ENCODE measurements at places on chromosomes 7 and 10.

- peak; percentile 38 for DNase-seq
These were observed 34.7 kb downstream of the MET start for GRCh38 chr7:116706668-116707126.

DNA sequence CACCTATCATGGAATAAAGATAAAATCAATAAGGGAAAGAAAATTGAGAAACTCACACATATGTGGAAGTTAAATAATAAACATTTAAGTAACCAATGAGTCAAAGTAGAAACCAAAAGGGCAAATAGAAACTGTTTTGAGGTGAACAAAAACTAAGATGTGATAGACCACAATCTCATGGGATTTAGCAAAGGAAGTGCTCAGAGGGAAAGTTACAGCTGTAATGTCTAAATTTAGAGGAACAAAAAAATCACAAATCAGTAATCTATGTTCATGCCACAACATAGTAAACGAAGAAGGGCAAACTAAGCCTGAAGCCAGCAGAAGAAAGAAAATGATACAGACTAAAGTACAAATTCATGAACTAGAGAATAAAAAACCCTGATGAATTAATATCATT, 16.3 kb downstream of the CYP3A4 start:
- no peak for DNase-seq

DNA sequence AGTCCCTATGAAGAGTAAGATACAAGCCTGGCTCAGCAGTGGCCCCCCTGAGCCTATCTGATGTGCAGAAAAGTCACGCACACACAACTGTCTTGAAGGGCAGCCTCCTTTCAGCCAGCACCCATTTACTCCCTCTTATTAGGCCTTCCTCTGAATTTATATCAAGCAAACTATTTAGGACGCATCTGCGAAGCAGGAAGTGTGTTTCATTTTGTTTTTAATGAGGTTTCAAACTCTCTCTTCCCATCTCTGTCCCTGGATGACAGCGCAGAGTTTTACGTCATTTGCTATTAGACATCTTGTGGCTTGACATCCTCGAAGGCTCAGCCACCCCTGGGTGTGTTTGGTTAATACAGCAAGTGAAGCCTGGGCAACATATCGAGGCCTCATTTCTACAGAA, 79.5 kb downstream of the CUX1 start:
- no peak for DNase-seq

GRCh38 chr10:128624656-128625530, 498.7 kb upstream of the MKI67 start:
- DNase-seq, result no peak

DNA sequence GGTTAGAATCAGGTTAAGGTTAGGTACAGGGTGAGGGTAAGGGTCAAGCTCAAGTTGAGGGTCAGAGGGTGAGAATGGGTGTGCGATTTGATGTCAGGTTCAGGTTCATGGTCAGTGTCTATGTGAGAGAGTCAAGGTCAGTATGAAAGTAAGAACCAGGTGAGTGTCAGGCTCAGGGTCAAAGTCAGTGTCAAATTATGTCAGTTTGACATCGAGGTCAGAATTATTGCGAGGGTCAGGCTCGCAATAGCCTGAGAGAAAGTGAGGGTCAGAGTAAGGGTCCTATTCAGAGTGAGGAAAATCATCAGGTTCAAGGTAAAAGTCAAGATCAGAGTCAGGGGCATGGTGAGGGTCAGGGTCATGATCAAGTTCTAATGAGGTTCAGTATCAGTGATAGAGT, 13.0 kb downstream of the MRPS24 start:
- DNase-seq, result no peak

- no peak for DNase-seq
These were observed 63.1 kb downstream of the IKZF1 start for GRCh38 chr7:50367570-50367969.

GRCh38 chr10:120262857-120263547, 194.0 kb upstream of the PLPP4 start:
- DNase-seq, result no peak

DNA sequence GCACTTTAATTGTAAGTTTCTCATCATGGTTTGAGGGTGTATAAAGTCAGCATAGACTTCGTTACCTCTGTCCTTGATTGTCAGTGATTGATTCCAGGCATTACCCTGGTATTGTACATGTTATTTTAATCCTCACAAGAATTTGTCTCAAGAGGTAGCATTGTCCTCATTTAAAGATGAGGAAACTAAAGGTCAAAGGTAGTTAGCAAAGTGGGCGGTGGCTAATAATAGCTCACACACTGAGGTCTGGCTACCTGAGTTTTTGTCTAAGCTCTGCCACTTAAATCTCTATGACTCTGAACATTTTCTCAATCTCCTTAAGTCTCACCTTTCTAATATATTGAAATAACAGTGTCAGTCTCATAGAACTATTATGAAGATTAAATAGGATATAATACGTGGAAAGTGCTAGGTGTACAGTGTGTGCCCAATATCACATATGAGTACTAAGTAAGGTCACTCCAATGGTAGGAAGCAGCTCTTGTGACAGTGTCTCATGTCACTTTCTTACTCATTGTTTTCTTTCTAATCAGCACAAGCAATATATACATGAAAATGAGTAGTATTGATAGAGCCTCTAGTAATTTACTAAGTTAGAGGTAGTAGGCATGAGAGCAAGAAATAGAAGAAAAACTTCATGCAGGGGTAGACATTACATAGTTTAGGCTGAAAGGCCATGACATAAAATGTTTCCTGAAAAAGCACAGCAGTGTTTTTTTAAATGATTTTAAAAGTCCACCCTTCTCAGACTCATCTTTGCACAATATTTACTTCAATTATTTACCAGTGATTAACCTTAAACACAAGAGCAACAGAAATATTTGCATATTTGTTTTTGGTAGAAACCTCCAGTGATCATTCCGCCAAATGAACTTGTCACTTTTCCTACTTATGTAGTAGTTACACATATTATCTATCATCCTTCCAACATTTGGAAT, 21.0 kb downstream of the AHR start:
- no peak for DNase-seq

DNA sequence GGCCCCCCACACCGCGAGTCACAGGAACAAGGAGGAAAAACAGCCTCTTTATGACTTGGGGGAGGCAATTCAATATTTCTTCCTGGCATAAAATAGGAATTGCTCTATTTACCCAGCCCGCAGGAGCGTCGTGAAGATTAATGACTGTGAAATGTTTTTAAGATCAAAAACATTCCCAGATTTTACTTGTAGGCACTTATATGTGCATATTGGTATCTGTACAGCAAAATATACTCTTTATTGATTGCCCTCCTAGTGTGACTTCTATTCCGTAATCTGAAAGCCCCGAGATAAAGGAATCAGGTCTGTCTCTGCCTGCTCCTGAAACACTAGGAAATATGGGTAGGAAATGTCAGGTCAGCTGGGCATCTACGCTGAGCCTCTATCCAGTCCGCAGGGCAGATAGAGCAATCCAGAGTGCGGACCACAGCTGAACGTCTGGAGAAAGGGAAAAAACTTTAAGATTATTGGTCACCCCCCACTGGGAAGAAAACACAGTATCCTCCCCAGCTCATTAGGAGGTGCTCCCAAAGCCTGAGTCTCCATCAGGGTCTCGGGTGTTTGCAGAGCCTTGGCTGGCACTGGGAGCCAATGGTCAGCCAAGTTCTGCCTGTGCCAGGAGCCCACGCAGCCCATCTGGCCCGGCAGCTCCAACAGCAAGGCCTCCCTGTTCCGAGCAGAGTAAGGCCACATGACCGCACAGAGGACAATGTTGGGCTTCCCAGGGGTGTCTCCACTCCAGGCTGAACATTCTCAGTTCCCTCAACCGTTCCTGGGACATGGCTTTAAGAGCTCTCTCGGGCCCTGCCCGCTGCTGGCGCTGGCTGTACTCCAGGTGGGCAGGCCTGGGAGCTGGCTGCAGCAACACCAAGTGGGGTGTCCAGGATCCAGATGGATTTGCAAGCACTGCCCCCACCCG, 7.7 kb downstream of the CTBP2 start:
- DNase-seq, result no peak

DNA sequence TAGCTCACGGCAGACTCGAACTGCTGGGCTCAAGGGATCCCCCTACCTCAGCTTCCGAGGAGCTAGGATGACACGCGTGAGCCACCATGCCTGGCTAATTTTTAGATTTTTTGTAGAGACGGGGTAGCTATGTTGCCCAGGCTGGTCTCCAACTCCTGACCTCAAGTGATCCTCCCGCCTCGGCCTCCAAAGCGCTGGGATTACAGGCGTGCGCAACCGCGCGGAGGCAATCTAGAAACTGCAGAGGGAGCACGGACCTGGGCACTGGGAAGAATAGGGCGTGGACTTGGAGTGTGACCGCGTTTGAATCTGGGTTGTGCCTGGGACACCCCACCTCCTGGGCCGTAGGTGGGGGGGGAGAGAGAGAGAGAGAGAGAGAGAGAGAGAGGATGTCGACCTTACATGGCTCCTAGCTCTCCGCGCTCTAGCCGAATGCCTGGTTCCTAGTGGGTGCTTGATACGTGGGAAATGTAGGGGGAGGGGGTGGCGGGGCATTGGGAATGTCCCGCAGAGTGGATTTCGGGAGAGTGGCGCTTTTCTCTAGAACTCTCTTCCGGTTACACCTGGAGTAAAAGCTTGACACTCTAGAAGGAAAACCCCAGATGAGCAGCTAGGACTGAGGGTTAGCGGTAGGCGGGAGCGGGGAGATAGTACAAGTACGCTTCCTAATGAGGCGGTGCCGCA, 1.2 kb upstream of the MAP3K8 start:
- DNase-seq, result no peak

GRCh38 chr7:21898265-21898930, 47.3 kb downstream of the CDCA7L start:
- DNase-seq, result no peak

DNA sequence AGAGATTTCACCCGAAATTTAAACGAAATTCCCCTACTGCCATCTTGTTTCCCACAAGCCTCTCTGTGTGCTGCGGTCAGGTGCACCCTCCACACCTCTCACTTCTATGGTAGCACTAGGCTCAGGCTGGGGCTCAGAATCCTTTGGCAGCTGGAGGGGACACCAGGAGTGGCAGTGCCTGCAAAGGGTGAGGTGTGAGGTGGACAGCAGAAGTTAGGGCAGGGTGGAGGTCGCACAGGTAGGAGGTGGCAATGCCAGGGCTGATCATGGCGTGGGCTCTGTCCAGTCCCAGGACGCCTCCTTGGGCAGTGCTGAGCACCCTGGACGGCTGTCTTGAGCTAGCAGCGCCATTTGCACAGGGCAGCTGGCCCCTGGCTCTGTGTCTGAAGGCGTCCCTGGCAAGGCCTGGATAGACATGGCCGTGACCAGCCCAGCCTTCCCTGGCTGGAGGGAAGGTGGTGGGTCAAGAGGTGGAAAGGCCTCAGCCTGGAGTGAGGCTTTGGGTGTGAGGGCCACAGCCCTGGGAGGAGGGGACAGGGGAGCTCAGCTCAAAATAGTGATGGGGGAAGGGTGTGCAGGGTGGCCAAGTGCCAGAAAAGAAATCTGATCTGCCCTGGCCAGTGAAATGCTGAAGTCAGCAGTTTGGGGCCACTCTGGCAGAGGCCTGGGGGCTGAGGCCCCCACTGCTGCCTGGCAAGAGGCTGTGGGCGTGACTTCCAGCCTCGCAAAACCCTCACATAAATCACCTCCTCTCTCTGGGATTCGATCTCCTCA, 40.0 kb downstream of the ZCCHC24 start:
- no peak for DNase-seq

GRCh38 chr7:48419401-48419800, 248.1 kb downstream of the ABCA13 start:
- no peak for DNase-seq

DNA sequence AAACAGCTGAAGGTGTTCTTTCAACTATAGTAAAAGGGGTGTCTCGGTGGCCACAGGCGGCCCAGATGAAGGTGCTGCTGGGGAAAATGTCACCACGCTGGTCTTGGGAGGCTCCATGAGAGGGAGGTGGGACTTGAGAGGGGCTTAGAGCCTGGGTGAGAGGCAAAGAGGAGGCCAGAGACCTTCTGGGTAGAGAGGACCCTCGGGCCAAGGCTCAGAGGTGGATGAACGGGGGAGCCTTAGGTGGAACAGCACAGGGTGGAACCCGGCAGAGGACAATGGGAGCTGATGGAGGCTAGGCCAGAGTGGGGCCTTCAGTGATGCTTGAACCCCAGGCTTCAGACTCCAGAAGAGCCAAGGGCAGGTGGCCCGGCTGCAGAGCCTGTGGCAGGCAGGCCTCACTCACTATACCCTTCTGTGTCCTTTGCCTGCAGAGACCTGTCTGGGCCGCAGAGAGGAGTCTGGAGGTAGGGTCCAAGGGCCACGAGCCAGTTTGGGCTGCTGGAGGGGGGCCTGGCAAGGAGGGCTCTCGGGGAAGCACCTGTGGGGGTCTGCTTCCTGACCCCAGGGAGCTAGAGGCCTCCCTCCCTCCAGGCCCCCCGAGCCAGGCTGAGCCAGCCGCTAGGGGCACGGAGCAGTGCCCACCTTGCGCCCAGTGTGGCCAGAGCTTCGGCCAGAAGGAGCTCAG, 32.1 kb downstream of the ZNF783 start:
- DNase-seq, result no peak

DNA sequence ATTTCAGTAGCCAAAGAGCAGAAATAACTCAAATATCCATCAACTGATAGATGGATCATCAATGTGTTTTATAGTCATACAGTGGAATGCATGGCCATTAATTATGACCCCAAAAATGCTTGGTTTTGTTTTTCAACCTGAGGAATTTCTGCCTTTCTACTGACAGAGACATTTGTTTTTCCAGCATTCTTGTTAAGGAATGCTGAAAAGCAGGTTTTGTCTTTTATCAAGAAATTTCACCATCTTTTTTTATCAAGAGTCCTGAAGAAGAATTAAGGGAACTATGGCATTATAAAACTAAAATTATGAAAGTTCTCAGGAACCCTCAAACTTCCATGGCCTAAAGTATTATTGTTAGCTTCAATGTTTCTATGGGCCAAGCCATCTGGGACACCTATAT, 153.4 kb upstream of the THSD7A start:
- no peak for DNase-seq

DNA sequence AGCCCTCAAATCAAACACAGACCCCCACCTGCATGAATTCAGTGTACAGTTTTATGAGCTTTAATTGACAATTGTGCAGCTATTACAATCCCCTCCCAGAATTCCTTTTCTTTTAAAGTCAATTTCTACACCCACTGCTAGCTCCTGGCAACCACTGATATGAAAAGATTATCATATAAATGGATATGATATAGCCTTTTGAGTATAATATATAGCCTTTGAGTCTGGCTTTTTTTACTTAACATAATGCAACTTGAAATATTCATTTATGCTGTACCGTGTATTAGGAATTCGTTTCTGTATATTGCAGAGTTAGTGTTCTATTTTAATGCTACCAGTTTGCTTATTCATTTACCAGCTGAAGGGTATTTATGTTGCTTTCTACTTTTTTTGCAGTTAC, 127.7 kb downstream of the CCSER2 start:
- no peak for DNase-seq

GRCh38 chr10:58320351-58321049, 14.3 kb upstream of the UBE2D1 start:
- DNase-seq, result no peak

DNA sequence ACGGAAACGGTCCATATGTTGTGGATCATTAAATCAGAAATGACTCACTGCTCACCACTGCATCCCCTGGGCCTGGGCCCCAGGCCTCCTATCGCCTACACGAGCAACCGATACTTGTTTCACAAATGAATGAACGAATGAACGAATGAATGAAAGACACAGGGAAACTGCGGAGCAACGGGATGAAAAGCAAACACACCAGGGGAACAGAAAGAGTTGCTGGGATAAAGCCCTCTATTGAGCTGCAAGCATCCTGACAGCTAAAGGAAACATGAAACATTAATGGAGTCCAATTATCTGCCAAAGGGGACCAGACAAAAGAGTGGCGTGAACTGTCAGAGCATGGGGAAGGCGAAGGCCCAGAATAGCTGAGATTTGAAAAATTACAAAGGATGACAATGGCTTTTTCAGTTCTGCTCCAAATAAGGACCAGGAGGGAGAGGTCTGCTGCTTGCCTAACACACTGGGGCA, 92.1 kb downstream of the GRB10 start:
- DNase-seq, result no peak
